ENCODE measurements at places on chromosomes 3 and 15.

- DNase-seq = no peak
These were observed 104.3 kb upstream of the FRMD4B start for GRCh38 chr3:69490235-69490634.

- no peak for DNase-seq
These were observed 36.3 kb upstream of the SNX4 start for GRCh38 chr3:125556314-125556713.

DNA sequence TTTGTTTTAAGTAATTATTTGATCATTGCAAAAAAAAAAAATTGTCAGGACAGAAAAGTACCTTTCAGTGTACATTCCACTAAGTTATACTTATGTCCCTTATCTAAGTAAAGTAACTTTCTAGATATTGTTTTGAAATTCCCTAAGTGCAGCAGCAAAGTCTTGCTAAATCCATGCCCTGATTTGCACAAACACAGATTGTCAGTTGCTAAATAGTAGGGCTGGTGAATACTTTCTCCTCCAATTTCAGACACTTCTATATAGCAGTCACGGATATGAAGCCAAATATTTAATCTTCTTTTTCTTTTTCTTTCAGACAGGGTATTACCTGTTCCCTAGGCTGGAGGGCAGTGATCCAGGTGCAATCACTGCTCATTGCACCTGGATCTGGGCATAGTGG is 12.9 kb downstream of the LRRC2 start:
- DNase-seq = no peak

DNA sequence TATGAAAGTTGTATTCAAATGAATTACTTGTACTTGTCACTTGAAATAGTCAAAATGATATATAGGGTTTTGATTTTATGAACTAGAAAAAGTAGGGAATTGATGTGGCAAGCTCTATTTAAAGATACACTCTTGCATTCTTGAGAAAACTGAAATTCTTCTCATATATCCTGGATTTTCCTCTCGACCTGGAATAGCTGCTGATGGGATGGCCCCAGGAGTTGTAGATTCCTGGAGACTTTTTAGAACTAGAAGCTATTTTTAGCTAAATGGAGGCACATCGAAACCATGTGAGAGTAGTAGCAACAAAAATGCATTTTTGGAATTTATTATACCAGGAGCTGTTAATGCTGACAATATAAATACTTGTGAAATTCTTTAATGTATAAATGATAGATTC is 125.9 kb downstream of the LEKR1 start:
- no peak for DNase-seq

- DNase-seq = no peak
These were observed 3.5 kb downstream of the PLA1A start for GRCh38 chr3:119601154-119601553.

GRCh38 chr3:46849686-46850467 is 13.4 kb downstream of the MYL3 start:
- peak; percentile 25 for DNase-seq

DNA sequence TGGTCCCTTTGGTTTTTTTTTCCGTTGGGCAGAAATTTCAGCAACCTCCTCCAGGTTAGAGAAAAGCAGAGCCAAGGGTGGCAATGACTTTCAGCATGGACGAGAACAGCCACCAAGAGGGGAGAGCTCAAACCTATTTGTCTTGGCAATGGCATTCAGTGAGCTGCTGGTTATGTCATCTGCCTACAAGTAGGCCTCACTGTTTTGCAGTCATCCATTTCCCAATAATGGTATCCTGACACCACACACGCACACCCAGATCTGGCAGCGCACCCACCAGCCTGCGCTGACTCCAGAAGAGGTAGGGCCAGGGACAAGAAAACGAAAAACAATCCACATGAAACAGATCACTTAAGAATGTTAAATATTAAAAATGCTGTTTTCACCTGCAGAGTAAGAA is 92.3 kb downstream of the MAGI1 start:
- no peak for DNase-seq

- DNase-seq = no peak
These were observed 809.2 kb downstream of the NAALADL2 start for GRCh38 chr3:175668300-175668699.

- no peak for DNase-seq
These were observed 64.1 kb downstream of the BTD start for GRCh38 chr3:15665510-15666150.

- no peak for DNase-seq
These were observed 83.5 kb upstream of the PLCL2 start for GRCh38 chr3:16801223-16801622.

- DNase-seq = no peak
These were observed 314.7 kb downstream of the LPP start for GRCh38 chr3:188468662-188469061.

GRCh38 chr3:160977773-160978172 is 127.4 kb downstream of the B3GALNT1 start:
- DNase-seq = no peak

DNA sequence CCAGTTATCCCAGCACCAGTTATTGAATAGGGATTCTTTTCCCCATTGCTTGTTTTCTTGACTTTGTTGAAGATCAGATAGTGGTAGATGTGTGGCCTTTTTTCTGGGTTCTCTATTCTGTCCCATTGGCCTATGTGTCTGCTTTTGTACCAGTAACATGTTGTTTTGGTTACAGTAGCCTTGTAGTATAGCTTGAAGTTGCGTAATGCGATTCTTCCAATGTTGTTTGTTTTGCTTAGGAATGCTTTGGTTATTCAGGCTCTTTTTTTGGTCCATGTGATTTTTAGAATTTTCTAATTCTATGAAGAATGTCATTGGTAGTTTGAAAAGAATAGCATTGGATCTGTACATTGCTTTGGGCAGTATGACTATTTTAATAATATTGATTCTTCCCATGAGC is 94.3 kb upstream of the CHMP2B start:
- DNase-seq = no peak

DNA sequence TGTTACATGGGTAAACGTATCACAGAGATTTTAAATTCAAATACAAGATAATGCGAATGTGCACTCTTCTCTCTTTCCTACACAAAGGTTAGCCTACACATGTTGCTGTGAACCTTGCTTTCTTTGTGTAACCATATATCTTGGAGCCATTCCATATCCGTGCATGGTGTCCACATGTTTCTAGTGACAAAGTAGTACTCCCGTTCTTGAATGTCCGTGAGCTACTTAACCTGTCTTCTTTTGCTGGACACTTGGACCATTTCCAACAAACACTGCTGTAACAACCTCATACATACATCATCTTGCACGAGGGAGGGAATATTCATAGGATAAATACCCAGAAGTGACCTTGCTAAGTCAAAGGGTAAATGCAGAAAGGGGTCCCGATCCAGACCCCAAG is 75.0 kb downstream of the STRIT1 start:
- no peak for DNase-seq

DNA sequence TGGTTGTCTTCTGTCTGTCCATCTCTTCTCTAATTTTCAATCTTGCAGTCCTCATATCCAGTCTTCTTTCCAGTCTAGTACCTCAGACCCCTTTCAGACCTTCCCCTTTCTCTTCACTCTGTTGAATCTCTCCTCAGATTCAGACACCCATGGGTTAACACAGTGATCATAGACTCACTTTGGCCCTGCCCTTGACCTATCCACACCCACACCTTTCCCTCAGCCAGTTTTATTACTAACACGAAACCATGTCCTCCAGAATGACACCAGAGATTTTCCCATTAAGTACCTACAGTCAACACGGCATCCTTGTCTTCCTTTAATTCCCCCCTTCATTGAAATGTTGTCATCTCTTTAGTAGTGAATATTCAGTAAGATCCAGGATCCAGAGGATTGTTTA is 74.5 kb upstream of the UBE2E2 start:
- DNase-seq = no peak

GRCh38 chr15:70250208-70251201 is 152.8 kb upstream of the TLE3 start:
- DNase-seq = no peak

- no peak for DNase-seq
These were observed 124.8 kb downstream of the SV2B start for GRCh38 chr15:91224755-91225380.

DNA sequence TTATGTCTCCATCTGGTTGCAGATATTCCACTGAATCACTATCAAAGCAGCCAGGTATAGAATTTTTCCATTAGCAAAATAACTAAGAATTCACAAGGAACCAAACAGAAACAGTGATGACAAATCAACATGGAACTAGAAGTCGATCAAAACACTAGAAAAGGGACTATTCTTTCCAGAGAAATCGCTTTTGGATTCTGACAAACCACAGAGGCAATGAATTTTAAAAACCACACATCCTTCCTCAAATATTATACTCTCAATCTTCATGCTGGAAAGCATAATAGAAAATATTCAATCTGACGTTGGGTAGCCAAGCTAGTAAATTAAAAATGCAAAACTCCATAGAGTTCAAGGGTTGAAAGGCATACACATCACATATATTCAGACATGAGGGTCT is 93.2 kb upstream of the PPIB start:
- DNase-seq = no peak

- no peak for DNase-seq
These were observed 21.6 kb downstream of the SAMMSON start for GRCh38 chr3:70020906-70021660.

GRCh38 chr15:99454941-99455788 is 110.6 kb upstream of the MEF2A start:
- peak; percentile 90 for DNase-seq

- DNase-seq = no peak
These were observed 11.0 kb downstream of the TSPAN3 start for GRCh38 chr15:77059786-77060361.

DNA sequence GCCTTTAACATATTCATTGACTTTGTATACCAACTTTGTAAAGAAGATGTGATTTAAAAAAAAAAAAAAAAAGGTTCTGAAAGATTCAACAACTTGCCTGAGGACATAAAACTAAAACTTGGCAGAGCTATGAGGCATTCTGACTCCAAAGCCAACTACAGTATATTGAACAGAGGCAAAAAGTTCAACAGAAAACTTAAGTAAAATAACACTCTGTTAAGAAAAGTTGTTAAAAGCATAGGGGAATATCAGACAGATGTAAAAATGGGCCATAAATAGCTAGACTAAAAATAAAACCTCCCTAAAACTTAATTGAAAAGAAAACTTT is 23.4 kb downstream of the GOLIM4 start:
- DNase-seq = no peak

GRCh38 chr3:178714925-178715832 is 178.9 kb downstream of the KCNMB2 start:
- peak; percentile 66 for DNase-seq

GRCh38 chr3:69294014-69294766 is 91.7 kb downstream of the FRMD4B start:
- DNase-seq = no peak

- DNase-seq = no peak
These were observed 70.2 kb upstream of the WNT7A start for GRCh38 chr3:13950042-13950441.

- no peak for DNase-seq
These were observed 57.1 kb downstream of the RAP2B start for GRCh38 chr3:153219146-153219545.

GRCh38 chr3:25572336-25572735 is 92.4 kb downstream of the TOP2B start:
- DNase-seq = no peak

DNA sequence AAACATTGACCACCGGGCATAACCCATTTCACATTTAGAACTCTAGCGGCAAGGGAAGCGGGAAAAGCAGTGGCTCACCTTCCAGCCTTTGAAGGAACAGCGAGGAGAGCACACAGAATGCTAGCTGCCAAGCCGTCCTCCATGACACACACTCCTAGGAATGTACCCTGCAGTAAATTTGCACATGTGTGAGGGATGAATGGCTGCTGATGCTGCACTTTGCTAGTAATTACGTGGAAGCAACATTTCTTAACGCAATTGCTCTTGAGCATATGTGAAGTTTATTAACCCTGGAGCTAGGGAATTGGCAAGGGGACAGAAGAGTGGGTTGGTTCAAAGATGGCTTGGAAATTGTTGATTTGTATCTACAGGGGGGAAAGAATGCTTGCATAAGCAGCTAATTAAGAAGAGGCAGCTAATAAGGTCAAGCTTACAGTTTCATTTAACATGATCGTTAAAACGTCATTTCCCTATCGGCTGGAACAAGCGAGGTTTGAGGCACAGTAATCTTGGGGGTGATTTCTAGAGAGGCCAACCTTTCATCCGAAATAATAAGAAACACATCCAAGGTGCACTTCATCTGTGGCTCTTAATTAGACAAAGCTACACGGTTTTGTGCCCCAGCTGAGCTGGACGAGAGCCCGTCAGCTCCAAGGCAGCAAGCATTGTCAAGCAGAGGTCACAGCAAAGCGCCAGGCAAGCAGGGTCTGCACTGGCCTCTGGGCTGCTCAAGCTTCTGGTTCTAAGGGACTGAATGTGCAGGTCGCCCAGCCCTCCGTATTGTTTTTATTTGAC is 123.4 kb downstream of the CHSY1 start:
- peak; percentile 70 for DNase-seq

Measured in left lung (tissue), 14 donors.